Ecto neural progenitor cell (in vitro differentiated cells): ENCODE measurements at places on chromosomes 11 and 22.

DNA sequence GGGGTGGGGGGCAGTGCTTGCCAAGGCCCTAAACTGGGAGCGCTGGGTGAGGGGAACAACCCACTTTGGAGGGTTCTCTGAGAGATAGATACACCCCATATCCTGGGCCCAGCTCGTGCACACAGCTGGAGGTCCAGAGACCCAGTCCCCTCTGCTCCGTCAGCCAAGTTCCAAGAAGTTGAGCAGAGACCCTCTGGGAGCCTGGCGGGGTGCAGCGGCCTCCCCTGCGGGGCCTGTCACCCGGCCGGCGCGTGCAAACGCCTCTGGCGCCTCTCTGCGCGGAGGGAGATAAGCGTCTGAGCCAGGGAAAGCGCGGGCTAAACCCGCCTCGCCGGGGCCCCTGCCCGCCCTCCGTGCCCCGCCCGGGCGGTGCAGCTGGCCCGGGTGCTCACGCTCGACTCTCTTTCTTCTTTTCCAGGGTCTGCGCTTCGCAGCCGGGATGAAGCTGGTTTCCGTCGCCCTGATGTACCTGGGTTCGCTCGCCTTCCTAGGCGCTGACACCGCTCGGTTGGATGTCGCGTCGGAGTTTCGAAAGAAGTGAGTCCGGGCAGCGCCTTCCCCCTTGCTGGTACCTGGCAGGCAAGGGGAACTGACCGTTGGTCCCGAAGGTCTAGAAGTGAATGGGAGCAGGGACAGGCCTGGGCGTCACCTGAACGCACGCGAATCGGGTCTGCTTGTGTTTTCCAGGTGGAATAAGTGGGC, 540 bp downstream of the ADM start:
- DNase-seq = peak; percentile 67

GRCh38 chr11:22878039-22878438, 17.8 kb upstream of the CCDC179 start:
- DNase-seq = no peak

DNA sequence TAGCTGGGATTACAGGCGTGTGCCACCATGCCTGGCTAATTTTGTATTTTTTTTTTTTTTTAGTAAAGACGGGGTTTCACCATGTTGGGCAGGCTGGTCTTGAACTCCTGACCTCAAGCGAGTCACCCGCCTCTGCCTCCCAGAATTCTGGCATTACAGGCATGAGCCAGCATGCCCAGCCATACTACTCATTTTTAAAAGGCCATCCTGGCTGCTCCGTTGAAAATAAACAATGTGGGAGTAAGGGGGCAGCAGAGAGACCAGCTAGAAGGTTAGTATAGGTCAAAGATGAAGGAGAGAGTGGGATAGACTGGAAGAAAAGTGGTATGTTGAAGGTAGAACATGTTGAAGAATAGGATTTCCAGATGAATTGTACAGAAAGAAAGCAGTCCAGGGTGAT, 17.6 kb upstream of the LIN7C start:
- no peak for DNase-seq

- DNase-seq = peak; percentile 32
Observed at GRCh38 chr11:12052676-12053605, 44.5 kb upstream of the DKK3 start.

DNA sequence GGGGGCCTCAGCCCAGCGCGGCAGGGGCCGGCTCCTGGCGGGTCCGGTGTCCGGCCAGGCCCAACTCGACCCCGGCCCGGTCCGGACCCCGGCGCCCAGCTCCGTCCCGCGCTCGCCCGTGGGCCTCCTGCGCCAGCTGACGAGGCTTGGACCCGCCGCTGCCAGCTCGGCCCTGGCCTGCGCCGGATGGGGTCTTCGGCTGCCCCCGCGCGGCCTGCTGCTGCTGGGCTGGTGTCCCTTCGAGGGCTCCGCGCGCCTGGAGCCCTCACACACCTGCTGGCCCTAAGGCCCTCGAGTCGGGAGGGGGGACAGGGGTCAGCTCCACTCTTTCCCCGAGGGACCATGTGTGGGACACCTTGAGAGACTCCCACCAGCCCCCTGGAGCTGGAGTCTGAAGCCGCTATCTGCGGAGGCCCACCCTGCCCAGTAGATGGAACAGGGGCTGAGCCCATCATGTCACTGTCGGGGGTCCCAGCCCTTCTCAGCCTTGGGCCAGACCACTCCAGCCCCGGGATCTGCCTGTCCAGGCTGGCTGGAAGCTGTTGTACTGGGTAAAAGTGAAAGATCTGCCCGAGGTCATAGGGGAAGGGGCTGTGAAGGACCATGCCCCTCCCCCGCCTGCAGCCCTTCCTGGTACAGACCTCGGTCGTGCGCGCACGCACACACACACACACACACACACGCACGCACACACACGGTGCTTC, 768 bp upstream of the CDKN1C start:
- DNase-seq = peak; percentile 88

- no peak for DNase-seq
Observed at GRCh38 chr11:116723511-116723910, 49.3 kb downstream of the BUD13 start.

DNA sequence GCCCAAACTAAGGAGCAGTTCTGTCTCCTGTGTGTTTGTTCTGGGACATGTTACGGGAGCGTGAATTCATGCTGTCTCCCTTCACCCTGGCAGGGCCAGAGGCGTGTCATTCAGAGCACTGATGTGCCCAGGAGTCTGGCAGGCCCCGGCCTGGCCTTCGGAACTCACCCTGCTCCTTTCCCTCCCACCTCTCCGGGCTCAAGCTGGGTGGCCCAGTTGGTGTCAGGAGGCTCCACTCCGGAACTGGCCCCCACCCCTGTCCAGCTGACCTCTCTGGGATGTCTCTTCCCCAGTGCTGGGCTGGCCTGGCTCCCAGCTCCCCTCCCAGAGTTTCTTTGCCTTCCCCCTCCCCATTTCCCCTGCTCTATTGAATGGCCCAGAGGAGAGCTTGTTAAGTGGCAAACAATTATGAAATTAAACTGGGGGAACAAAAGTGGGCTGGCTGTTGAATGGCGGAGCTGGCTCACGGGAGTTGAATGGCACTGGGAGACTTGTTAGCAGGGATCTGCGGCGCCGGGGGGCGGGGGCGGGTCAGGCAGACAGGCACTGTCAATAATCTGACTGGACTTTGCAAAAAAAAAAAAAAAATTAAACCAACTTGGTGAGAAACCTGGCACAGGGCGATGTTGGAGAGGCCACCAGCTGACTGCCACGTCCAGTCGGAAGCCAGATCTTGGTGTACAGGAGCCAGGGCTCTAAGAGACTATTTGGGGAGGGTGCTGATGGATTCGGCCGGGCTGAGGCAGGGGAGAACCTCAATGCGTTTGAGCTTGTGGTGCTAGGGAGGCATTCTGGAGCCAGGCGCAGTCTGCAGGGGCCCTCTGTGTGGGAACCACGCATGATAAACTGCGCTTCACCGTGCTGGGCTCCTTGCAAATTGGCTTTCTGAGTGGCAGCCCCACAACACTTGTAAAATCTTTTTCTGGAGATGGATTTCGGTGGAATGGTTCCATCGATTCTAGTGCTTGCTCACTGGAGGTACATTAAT, 1.3 kb downstream of the MPPED1 start:
- DNase-seq = no peak

DNA sequence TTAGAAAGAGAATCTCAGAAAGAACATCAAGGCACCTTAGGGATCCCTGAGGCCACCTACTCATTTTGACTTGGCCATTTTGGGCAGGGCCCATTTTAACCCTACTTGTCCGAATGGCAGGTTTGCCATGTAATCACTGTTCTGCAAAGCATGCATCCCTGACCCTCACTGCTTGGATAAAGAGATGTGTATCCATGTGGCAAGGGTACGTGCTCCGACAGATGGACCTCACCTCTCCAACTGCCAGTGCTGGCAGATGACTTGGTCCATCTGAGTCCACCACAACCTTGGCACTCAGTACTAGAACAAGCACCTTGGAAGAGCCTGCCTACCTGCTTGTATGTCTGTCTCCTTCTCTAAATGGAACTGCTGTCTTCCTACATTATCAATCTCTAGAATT, 139.4 kb downstream of the SPATA19 start:
- DNase-seq = no peak

GRCh38 chr11:69746752-69747742, 28.1 kb downstream of the FGF4 start:
- no peak for DNase-seq

DNA sequence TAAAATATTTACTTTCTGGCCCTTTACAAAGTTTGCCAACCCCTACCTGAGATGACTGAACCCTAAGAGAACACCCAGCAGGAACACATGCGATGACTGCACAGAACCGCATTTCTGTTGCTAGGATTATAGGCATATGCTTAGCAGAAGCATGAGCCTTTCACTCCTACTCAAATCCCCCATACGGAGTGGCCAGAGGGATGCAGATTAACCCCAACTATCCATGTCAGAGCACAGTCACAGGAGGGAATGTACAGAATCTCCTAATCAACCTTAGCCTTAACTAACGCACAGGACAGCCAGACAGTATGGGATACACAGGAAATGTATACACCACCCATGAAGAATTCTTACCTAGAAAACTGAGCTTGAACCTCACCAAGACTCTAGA, 6.2 kb downstream of the HPS4 start:
- DNase-seq = no peak

- DNase-seq = no peak
Observed at GRCh38 chr11:131884461-131885073, 514.2 kb downstream of the NTM start.

DNA sequence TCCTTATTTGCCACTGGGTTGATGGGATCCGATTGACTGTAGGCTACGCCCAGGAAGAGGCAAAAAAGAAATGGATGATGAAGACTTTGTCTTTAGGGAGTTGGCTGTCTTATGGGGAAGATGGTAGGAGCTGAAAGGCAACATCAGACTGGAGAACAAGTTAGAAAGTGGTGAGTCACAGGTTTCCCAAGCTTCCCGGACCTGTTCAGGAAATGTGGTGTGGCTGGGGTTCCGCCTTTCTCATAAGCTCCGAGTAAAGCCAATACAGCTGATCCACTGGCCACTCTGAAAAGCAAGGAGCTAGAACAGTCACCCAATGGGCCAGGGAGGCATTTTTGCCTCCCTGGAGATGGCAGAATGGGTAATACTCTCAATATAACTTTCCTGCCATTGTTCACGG, 194.5 kb downstream of the SNX19 start:
- no peak for DNase-seq

GRCh38 chr22:37302674-37303555, 20.6 kb downstream of the CYTH4 start:
- no peak for DNase-seq

DNA sequence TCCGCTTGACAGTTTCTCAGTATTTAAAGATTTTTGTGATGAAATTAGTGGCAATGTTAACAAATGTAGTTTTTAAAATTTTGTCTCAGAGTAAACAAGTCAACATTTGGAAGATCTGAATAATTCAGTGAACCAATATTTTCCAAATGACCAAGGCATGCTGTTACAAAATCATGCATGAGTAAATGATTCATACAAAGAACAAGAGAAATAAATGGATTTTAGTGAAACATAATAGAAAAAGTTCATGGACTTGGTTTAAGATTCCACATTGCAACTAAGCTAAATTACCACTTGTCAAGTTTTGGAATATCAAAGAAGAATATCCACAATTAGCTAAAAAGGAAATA, 125.7 kb upstream of the SNX19 start:
- DNase-seq = no peak

- DNase-seq = no peak
Observed at GRCh38 chr22:42180349-42180842, 49.8 kb upstream of the CYP2D6 start.

DNA sequence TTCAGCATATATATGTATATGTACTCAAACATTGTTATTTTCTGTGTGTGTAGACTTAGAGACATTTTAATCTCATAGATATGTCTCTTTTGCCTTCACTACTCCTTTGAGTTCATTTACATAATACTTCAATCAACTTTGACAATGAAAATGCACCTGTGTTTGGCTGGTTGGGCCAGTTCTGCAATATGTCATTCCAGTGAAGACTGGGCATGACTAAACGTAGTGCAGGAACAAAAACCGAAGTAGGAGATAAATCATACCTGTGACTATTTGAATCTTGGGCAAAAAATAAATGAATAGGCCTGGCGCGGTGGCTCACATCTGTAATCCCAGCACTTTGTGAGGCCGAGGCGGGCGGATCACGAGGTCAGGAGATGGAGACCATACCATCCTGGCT, 640.0 kb upstream of the ANO3 start:
- DNase-seq = no peak

DNA sequence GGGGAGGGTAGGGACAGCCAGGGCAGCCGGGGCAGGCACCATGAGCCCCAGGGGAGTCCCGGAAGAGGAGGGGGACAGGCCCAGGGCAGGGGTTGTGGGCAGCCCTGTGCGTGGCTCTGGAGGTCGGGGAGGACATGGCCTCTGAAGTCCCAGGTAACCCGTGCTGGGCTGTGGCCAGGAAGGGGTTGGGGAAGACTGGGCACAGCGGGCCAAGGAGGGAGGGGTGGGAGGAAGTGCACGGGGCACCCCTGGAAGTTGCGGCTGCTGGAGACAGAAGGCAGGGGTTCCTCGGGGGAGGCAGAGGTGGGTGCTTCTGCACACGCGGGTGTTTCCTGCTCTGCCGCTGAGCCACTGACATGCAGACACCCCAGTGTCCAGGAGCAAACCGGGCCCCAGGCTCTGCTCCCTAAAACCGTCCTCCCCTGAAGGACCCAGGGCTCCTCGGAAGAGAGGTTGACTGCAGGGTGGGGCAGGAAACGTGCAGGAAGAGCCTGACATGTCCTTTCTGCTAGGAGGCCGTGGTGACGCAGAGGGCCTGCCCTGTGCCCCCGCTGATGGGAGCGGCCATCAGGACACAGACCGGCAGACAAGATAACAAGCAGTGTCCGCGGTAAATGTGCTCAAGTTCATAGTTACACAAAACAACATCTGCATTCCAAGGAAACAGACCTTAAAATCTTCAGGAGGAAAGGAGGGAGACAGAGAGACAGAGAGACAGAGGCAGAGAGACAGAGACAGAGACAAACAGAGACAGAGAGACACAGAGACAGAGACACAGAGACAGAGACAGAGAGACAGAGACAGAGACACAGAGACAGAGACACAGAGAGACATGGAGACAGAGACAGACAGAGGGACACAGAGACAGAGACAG, 5.7 kb downstream of the TNNI2 start:
- DNase-seq = no peak

- DNase-seq = no peak
Observed at GRCh38 chr11:25057861-25058260, 561.0 kb downstream of the LUZP2 start.

DNA sequence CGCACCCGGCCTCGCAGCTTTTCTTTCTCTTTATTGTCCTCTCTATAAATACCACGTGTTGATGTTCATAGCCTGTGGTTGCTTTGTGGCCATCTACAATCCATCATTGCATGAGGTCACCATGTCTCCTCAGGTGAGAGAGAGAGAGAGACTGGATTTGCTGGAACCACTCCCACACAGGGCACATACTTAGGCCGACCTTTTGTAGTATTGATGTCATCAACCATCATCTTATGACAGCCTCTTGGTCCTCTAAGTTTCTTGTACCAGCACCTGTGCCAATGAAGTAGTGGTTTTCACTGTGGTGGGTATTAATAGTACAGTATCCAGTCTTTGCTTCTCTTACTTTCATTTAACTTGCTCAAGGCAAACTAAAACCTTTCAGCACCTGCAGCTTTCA, 22.8 kb upstream of the P2RY6 start:
- no peak for DNase-seq
